Body of pancreas (tissue), 4 donors: ENCODE measurements at places on chromosomes 6 and 20.

DNA sequence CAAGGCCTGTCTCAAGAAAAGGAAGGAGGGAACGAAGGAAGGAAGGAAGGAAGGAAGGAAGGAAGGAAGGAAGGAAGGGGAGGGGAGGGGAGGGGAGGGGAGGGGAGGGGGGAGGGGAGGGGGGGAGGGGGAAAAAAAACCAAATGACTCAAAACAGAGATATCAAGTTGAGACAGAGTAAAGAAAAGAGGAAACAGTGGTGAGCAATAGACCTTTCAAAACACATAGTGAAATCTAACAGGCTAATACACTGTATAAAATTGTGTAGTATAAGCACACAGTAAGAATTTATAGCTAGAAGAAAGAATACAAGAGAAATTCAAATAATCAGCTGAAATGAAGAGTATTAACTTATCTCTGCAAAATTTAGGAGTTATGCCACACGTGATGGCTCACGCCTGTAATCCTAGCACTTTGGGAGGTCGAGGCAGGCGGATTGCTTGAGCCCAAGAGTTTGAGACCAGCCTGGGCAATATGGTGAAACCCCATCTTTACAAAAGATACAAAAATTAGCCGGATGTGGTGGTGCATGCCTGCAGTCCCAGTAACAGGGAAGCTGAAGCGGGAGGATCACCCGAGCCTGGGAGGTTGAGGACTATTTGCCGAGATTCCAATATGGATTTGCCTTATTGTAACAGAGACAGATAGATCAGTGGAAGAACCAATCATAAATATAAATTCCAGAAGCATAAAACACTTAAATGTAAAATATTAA, 123.2 kb downstream of the PRND start:
- no peak for DNase-seq

GRCh38 chr20:2798814-2799213, 1.6 kb downstream of the CPXM1 start:
- no peak for DNase-seq

- DNase-seq = no peak
Observed at GRCh38 chr6:111922454-111923297, 49.4 kb upstream of the FYN start.

DNA sequence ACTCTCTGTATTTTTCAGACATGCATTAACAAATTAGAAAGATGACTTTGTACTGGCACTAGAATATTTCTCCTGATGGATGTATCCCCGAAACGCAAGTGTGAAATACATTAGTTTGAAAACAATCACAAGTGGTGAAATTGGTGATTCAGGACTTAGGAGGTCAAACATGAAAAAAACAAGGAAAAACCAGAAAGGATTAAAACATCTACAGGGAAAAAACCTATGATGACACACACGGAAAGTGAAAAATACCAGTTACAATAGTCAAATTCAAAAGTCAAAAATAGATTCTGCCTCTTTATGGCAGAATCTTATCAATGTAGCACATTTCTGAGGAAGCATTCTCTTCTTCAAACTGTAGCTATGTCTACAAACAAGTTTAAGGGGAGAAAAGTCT, 129.0 kb upstream of the SGK1 start:
- DNase-seq = no peak

DNA sequence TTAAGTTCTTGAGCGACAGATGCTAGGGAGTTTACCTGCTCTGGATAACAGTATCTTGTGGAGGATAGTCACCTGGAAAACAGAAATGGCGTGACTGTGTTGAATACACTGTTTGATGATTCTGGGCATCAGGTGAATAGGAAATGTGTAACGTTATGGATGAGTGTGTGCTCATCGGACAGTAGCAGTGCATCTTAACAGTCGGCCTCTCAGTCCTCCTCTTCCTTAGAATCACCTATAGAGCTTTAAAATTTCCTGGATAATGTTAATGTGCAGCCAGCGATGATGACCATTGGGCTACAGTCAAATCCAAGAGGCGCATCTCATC, 217.7 kb downstream of the OR2B2 start:
- no peak for DNase-seq

DNA sequence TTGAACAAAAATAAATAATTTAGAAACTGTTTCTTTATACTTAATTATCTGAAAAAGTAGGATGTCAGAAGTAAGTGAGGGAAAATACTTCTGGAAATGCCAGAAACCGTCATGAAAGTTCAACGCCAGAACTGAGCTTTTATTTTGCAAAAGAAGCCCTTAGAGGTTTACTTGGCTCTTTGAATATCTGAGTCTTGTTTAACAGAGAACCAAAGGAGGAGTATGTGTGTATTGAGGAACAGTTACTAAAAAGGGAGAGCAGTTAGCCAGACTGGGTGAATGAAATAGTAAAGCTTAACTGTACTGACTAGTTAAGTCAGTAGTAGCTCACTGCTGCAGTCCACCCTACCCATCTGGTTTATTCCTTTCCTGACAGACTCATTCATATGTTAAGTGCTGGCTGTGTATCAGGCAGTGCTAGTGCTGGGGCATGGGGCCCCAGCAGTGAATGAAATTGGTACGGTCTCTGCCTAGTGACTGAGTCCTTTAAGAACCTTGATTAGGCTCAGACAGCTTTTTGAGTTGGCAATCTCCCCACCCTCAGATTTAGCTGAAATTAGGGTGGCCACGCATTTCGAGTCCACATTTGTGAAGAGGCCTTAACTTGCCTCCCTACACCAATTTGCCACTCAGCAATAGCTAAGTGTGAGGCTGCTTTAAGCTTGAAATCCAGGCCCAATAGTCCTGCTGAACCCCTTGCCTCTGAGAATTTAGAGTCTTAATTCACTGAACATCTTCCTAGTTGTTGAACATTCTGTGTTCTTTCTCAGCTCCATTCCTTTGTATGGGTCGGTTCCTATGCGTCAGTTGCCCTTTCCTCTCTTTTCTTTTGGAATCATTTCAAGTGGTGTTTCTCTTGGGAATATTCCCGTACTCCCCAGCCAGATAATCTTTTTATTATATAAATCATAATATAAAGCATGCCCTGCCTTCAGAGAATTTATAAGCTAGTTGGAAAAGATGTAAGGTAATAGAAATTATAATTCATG, 20.2 kb downstream of the MAP3K4 start:
- DNase-seq = no peak

DNA sequence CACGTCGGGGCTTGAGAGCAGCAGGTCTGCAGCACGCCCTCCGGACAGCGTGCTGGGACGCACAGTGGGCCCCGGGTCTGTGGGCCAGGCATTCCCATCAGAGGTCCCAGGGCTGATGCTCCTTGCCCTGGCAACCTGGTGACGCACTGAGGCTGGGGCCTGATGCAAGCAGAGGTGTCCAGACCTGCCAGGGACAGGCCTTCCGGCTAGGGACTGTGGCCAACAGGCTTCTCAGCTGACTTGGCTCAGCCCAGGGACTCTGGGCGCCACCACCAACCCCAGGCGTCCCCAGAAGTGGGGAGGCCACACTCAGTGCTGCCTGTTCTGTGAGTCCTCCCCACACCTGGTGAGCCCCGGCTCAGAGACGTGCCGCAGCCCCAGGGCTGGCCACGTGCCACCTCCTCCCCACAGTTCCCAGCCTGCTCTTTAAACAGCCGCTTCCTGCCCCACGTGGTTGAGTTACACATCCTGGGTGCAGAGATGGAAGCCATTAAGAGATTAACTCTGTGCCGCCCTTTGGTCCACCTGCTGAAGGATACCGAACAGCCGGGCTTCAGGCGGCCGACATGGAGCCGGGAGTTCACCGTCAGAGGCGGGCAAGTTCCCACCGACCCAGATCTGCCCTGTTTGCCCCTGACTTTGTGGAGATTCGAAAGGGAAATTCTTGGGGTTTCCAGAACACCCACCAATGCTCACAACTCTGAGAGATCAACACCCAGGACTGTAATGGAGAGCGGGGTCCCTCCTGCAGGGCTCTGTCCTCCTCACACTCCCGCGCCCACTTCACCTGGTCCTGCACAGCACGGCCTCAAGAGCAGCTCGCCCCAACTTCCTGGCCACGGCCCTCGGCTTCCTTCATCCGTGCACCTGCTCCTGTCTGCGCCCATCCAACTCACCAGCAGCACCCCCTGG, 37.6 kb upstream of the ZBP1 start:
- DNase-seq = peak; percentile 28

GRCh38 chr6:147716434-147716833, 207.9 kb downstream of the SAMD5 start:
- DNase-seq = no peak

- no peak for DNase-seq
Observed at GRCh38 chr20:1267161-1267560, 1.1 kb downstream of the SNPH start.

DNA sequence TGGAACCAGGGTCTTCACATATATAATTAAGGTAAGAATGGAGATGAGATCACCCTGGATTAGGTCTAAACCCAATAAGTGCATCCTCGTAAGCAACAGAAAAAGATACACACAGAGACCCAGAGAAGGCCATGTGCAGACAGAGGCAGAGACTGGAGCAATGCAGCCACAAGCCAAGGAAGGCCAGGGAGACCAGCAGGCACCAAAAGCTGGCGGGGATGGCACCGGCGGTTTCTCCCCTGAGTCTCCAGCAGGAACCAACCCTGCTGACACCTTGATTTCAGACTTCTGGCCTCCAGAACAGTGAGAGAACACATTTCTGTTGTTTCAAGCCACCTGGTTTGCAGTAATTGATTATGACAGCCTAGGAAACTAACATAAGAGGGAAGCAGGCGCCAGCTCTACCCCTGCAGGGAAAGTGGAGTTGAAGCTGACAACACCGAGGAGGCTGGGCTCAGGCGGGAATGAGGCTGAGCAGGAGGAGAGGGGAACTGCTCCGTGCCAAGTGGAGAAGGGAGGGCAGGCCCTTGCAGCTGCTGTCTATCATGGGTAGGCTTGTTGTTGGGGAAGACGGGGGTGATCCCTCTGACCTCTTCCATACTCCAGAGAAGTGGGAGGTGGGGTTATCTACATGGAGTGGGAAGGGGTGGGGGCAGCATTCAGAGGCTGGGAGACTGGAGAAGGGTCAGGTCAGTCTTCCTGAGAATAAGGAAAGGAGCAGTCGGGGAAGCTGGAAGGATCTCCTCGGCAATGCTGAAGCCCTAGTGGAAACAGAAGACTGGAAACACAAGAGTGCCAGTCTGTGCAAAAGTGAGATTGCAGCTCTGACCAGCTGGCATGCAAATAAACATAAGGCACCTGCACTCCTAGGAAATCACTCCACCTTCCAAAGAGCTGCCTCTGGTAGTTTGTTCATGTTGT, 72.7 kb downstream of the NFATC2 start:
- no peak for DNase-seq

DNA sequence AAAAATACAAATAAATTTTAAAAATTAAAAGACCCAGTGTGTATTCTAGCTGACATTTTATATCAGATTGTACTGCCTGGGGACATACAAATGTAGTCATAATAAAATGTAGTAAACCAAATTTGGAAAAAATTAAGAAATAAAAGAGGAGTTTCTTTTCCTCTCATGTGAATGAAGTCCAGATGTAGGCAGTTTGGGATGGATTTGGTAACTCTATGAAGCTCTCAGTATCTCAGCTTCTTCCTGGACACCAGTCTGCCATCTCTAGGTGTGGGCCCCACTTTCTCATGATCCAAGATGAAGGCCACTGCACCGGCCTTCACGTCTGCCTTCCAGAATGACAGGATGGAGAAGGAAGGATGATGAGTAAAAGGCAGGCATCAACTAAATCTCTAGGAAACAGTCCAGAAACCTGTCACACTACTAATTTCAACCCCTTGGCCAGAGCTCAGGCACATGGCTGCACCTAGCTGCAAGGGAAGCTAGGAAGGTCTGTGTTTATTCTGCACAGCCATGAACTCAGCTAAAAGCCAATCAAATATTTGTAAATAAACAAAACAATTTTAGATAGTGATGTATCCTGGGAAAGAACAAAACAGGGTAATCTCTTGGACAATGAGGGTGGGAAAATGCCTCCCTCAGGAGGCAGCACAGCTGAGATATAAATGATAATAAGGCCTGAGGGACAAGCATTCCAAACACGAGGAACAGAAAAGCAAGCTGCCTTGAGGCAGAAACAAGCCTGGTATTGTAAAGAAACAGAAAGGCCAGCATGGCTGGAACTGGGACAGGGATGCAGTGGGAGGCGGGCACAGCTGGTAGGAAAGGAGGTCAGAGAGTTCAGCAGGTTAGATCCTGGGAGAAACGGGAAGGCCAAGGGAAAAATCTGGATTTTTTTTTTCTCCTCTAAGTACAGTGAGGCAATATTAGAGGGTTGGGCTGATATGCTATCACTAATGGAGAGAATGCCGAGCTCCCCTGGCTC, 88.5 kb upstream of the PTPN1 start:
- no peak for DNase-seq

GRCh38 chr6:156336733-156337132, 440.4 kb upstream of the ARID1B start:
- no peak for DNase-seq

GRCh38 chr20:34874094-34874654, 1.5 kb upstream of the GGT7 start:
- peak; percentile 82 for DNase-seq

DNA sequence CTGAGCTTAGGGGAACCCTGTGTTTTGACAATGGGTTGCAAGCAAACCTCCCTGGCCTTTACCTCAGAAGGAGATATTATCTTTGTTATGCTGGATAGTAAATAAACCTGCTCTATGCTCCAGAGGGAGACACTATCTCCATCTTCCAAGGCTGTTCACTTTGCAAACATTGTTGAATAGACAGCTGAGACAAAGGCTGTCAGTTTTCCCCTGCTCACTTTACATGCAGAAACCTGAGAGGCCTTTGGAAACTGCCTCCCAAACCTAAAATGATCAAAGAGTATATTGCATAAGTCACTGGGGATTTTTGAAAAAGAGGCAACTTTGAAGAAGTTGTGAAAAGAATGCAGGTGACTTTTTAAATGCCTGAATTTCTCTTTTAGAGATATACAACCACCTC, 61.6 kb downstream of the MRAP2 start:
- DNase-seq = no peak

- no peak for DNase-seq
Observed at GRCh38 chr6:113489952-113490746, 367.0 kb upstream of the MARCKS start.

DNA sequence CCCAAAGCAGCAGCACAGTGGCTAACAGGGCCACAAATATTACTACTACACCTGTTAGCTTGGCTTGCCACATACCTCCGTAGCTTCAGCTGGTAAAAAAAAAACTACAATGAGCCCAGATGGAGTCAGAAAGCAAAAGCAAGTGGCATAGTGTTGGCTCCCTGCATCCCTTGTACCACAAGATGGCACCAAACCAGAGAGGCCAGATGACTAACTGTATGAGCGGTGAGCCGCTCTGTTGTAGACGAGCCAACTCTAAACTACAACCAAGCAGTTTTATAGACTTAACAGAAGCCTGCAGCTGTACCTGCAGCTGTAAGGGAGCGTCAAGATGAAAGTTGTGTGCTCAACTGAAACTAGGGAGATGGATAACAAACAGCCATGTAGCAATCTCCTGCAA, 84.5 kb upstream of the MCHR2 start:
- peak; percentile 7 for DNase-seq

- no peak for DNase-seq
Observed at GRCh38 chr20:58482416-58482815, 32.8 kb downstream of the APCDD1L start.

GRCh38 chr6:3247255-3248146, 11.2 kb upstream of the PSMG4 start:
- peak; percentile 44 for DNase-seq

GRCh38 chr6:101413773-101414172, 20.3 kb downstream of the GRIK2 start:
- no peak for DNase-seq

- DNase-seq = peak; percentile 87
Observed at GRCh38 chr6:25006565-25007001, 70.8 kb upstream of the RIPOR2 start.

- DNase-seq = no peak
Observed at GRCh38 chr6:24699521-24700359, 19.2 kb downstream of the C6orf62 start.
